ENCODE measurements at places on chromosomes 7 and 10.

DNA sequence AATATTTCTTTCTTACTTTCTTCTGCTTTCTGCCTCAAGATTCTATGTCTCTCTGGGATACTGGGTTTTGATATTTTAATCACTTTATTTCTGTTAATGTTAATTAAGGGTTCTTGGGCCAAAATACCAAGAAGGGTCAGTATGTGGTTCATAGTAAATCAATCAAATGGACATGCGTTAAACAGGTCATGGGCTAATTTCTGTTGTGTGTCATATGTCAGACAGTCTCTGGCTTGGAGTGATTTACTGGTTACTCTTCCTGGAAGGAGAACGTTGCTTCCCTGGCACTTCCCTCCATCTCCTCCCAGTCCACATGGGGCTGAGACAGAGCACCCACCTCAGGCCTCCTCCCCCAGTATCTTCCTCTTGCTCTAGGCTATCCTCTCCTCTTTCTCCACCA, 489.1 kb downstream of the SUGCT start:
- no peak for DNase-seq

- no peak for DNase-seq
Measured at GRCh38 chr7:94832051-94832450, 75.3 kb upstream of the PPP1R9A start.

DNA sequence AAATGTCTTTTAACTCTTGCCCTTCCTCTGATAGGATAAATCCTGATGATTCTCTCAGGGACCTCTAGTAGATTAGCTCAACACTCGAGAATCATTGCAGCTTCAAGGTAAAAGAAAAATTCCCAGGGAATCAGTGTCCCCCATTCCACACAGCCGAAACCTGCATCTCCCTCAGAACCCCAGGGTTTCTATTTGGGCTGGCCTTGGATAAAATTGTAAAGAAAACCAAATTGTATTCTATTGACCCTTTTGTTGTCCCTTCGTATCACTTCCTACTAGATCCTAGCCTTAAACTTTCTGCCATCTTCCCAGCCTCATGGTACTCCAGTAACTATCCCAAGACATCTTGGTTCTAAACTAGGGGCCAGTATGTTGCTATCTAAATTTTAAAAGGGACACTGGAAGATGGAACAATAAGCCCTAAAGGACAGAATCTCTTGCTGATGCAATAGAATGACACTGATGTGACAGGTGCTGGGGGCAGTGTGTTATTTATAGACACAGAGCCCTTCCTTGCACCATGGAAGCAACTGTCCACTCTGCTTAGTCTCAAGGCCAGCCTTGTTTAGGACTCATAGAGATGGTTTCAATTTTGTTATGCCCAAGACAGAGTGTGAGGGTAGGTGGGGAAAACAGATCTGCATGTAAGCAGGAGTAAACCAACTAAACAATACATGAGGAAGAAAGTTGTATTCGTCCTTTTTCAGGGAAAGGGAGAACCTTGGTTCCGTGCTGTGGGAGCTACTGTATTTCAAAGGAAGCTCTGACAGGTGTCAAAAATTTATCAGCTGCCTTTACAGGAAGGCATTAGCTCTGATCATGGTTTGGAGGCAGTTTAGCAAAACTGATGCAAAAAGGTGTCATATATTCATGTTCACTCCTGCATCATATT, 7.6 kb downstream of the ASB15 start:
- no peak for DNase-seq

GRCh38 chr7:148912758-148913541, 28.9 kb upstream of the EZH2 start:
- no peak for DNase-seq

DNA sequence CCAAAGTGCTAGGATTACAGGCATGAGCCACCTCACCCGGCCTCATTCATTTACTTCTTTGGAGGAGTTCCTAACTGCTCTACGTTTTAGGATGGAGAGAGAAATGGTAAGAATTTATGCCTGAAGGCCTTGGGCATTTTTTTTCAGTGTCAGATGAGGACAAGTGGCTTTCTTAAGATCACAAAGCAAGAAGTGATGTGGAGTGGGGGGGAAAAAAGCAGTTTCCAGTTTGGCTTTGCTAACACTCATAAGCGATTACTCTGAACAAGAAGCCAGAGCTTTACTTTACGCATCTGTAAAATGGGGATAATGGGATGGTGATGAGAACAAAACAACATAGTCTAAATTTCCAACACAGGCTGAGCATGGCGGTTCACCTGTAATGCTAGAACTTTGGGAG, 2.6 kb upstream of the PPIA start:
- no peak for DNase-seq

DNA sequence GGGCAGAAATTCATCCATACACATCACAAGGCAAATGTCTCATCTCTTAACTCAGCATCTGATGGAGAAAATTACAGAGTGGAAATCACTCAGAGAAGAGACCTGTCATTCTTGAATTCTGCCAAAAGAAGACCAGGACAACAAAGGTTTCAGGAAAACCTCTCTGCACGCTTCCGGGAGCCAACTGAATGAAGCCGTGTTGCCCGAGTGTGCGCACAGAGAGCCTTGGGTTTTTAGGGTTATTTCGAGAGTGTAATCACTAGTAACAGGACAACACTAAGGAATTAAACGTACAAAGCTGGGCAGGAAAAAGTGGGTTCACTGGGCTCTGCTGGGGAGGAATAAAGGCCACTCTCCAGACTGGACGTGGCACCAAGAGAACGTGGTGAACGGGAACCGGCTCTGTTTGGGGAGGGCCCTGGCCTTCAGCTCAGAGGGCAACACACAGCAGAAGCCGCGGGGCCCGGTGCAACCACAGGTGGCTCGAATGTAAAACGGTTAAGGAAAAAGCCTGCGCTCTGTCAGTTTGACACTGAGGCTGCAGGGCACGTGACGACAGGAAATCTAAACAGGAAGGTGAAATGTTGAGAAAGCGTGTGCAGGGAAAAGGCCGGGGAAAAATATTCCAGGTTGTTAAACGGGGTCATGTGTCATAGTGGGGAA, 331.5 kb downstream of the DNAJB6 start:
- DNase-seq, result no peak

Measured in right kidney (tissue), 9 donors.